ENCODE measurements at places on chromosomes 7 and 10.

GRCh38 chr7:137443616-137444015 is 100.1 kb upstream of the PTN start:
- DNase-seq, result peak; percentile 82

DNA sequence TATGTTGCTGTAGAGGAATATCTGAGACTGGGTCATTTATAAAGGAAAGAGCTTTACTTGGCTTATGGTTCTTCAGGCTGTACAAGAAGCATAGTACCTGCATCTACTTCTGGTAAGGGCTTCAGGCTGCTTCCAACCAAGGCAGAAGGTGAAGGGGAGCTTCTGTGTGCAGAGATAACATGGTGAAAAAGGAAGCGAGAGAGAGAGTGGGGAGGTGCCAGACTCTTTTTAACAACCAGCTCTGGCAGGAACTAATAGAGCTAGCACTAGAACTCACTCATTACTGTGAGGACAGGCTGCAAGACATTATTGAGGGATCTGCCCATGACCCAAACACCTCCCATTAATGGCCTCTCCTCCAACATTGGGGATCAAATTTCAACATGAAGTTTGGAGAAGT is 94.5 kb downstream of the KIF20B start:
- DNase-seq, result no peak

DNA sequence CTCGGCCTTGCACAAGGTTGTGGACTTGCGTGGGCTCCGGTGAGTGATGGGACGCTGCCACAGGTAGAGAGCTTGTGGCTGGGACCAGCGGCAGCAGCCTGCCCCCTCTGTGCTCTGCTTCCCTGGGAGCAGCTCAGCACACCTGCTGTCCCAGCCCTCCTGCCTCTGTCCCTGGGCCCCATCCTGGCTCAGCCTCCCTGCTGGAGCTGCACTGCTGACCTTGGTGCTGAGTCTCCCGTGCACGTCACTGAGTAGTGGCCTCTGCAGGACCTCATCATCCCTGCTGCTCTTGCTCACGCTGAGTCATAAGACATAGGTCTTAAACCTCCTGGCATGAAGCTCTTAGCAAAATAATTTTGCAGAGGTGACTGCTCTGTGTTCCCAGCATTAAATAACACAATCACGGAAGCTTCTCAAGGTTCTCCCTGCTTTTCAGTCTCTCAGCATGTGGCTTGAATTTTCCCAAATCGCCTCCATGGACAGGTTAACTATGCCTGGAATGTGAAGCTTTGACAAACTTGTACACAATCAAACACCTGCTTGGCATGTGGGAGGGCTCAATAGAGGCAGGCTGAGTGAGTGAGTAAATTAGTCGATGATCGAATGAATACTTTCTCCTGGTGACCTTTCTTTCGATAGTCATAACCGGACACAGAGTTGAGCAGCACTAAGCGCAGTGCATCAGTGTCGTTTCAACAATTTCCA is 63.8 kb upstream of the NPS start:
- DNase-seq, result peak; percentile 9

- DNase-seq, result no peak
These were observed 132.5 kb downstream of the SLIT1 start for GRCh38 chr10:97053276-97053675.

GRCh38 chr10:98858525-98858924 is 377.1 kb downstream of the HPSE2 start:
- DNase-seq, result no peak

GRCh38 chr10:22683140-22683389 is 31.3 kb downstream of the PIP4K2A start:
- no peak for DNase-seq
